Adrenal gland (tissue), 19 donors: ENCODE measurements at places on chromosomes 4 and X. TPM values are rescaled to one million over a fixed set of nuclear protein-coding genes. Genes with fewer than 3 reads are reported as not detected.

Gene TCEAL7
- total RNA-seq, result 8.7 TPM

DNA sequence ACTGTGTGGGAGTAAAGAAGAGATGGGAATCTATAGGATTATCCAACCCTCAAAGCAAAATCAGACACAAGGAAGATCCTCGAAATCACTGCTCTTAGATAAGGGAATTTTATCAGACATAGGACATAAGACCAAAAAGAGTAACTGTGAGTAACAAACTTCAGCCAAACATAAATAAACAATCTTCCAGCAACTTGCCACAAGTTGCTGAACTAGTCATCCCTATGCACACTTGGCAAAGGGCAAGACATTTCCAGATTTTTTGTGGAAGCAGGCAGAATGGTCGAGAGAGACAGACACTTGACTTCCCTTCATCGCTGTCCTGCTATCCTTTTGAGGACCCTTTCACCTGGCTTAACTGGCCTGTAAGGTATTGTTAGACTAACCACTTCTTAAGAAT is 89.6 kb downstream of the KCNIP4 start:
- H3K27me3 ChIP-seq, result no peaks in the 10 kb centered on the region
- H3K4me3 ChIP-seq, result no peak overlapping the region
- no peak overlapping the region for H3K27ac ChIP-seq
- H3K36me3 ChIP-seq, result no peaks in the 10 kb centered on the region
- no peak for DNase-seq

GRCh38 chrX:40153345-40154249 is 55.8 kb upstream of the BCOR start:
- H3K27me3 ChIP-seq, result peaks cover 40% of the 10 kb centered on the region
- no peak overlapping the region for H3K4me3 ChIP-seq
- H3K36me3 ChIP-seq, result no peaks in the 10 kb centered on the region
- peak; percentile 45 for DNase-seq

DNA sequence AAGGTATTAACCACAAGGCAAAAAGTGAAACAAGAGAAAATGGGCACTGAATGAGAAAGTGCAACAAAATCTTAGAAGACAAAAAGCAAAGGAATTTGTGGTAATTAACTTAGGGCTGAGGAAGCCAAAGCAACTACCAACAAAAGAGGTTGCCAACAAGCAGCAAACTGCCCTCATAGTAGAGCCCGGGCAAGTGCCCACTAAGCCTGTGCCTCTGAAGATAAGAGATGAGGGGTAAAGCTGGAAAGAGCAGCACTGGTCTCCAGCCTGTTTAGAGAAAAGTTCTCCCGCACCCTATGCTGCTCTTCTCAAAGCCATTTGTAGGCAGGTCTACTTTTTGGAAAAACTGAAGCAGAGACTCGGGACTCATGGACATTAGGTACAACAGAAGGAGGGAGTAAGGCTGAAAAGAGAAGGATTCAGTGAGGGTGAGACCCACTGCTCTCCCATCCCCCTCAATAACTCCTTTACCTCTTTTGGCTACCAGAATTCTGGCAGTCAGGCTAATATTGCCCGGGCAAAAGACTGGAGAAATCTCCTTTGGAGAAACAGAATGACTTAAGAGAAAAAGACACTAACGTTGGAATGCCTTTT is 29.6 kb upstream of the KCNE5 start:
- H3K36me3 ChIP-seq, result no peaks in the 10 kb centered on the region
- no peaks in the 10 kb centered on the region for H3K4me1 ChIP-seq
- H3K27ac ChIP-seq, result no peak overlapping the region
- no peak overlapping the region for H3K4me3 ChIP-seq
- peaks cover 4% of the 10 kb centered on the region for H3K27me3 ChIP-seq

GRCh38 chrX:125093852-125094251 is 225.8 kb upstream of the TEX13C start:
- H3K4me1 ChIP-seq, result no peaks in the 10 kb centered on the region
- no peaks in the 10 kb centered on the region for H3K36me3 ChIP-seq
- H3K27me3 ChIP-seq, result no peaks in the 10 kb centered on the region
- no peak overlapping the region for H3K4me3 ChIP-seq
- no peak overlapping the region for H3K27ac ChIP-seq

- no peaks in the 10 kb centered on the region for H3K4me1 ChIP-seq
- H3K27ac ChIP-seq, result no peak overlapping the region
- peaks cover 20% of the 10 kb centered on the region for H3K27me3 ChIP-seq
- no peak for DNase-seq
- H3K36me3 ChIP-seq, result no peaks in the 10 kb centered on the region
These were observed 9.3 kb downstream of the PRDM8 start for GRCh38 chr4:80206521-80207171.
